NCI-H345 (cell line): ENCODE measurements at places on chromosomes 16 and 17.

- no peak for DNase-seq
Observed at GRCh38 chr16:9950658-9951057, 231.6 kb downstream of the GRIN2A start.

DNA sequence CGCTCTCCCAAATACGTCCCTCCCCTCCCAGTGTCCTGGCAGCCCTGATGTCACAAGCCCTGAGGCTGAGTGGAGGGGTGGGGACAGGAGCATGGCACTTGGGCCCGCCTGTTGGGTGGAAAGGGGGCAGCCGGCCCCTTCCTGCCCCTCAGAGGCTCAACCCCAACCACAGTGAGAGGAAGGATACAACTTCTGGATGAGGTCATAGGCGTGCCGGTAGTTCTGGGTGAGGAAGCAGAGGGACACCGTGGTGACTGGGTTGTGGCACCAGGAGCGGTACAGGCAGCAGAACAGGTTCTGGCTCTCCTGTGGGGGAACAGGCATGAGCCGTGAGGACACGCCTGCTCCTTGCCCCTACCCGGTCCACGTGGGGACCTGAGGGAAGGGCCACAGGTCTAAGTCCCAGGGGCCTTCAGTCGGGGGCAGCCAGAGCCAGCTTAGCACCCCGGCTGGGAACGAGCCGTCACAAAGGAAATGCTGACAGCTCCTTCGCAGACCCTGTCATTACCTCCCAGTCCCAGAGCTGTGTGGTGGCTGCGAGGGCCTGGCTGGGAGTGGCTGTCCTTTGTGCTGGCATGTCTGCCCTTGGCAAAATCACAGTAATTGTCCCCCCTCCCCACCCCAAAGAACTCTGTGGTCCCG, 11.2 kb upstream of the MTSS2 start:
- DNase-seq, result no peak

DNA sequence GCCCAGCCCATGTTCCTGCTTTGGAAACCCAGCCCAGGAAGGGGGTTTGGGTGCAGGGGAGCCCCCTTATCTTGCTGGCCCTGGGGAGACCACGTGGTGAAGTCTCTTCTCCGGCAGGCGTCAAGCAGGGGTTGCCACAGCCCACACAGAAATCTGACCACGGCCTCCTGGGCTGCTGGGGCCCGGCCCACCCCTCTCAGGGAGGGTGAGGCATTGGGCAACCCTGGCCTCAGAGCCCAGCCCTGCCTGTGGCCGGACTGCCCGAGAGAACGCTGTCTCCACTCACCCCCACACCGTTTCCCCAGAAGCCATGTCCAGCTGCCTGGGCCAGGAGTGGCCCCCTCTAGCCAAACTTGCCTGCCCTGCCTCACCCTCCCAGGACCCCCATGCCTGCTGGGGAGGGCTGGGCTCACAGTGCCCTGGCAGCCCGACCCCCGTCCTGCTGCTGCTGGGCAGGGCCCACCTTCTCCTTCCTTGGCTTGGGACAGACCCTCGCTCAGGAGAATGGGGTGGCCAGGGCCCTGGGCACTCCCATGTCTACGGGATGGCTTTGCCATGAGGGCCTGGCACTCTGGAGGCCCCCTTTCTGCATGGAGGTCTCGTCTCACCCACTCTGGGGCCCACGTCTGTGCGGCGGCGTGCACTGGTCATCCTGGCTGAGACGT, 6.7 kb downstream of the RPUSD1 start:
- DNase-seq, result no peak

DNA sequence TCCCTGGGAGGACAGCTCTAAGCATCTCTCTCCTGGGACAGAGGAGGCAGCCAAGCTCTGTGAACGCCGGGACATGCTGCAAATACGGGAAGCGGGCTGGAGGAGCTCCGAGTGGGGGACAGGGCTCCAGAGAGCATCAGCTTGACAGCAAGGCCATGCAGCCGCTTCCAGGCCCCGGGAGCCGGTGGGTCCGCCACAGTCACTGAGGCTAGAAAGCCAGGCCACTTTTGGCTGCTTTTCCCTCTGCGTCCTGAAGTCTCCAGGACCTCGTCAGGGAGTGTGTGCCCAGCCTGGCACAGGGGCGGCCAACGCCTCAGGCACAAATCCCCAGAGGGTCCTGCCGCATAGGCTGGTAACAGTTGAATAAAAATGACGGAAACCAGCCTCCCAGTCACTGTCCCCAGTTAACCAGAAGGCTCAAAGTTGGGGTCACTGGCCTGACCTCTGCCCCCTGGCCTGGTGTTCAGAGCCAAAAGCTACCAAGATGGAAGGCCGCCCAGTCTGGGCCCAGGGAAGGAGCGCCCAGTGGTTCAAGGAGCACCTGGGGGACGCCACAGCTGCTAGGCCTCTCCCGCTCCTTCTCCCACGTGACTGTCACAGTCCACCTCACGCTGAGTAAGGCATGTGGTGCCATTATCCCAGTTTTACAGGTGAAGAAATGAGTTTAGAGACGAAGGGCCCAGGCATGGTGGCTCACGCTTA, 3.2 kb upstream of the TRIM65 start:
- no peak for DNase-seq

- DNase-seq, result no peak
Observed at GRCh38 chr17:53949473-53950090, 126.9 kb downstream of the KIF2B start.

DNA sequence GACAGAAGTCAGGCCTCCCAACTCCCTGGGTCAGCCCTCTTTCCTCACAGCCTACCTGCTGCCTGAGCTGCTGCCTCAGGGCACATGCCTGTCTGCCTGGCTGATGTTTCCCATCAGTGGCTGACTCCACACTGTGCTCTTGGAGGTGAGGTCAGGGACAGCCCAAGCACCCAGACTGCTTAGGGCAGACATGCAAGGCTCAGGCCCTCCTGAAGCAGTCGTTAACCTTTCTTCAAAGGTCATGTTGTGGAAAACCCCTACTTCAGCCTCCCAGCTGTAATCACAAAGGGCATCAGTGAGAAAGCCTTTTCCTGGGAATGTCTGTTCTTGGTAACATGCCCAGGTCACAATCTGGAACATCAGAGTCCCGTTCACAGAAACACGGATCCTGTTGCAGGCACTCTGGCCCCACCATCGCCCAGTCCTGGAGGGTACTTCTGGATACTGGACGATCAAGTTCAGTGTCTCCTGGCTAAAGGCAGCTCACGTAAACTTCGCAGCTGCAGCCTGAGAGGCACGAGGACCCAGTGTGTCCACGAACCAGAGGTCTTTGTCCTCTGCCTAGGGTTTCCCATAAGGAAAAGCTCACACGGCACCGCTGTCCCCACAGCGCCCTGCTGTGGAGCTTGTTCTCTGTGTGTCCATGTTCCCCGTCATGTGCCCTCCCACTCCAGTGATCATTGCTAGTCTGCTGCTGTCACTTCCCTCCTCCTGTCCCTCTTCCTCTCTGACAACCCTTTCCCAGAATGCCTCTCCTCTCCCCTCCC, 54.9 kb downstream of the GNAO1 start:
- DNase-seq, result no peak

GRCh38 chr17:81049372-81049911, 14.5 kb downstream of the BAIAP2 start:
- DNase-seq, result no peak

DNA sequence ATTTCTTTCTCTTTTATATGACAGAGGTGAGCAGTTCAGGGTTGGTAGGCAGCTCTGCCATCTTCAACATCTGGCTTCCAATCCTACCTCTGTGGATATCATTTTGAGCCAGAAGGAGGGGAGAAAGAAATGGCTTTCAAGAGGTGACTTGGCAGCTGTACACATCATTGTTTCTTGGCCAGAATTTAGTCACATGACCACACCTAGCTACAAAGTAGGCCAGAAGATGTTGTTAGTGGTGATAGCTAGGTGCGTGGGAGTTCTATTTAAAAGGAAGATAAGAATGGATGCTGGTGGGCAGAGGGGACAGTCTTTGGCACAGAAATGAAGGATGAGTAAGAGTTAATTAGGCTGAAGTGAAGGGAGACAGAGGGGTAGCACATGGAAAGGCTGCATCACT, 29.2 kb upstream of the MPHOSPH6 start:
- DNase-seq, result no peak

- no peak for DNase-seq
Observed at GRCh38 chr16:58692450-58692849, 7.9 kb upstream of the SLC38A7 start.

GRCh38 chr17:7748076-7748775, 30.7 kb downstream of the DNAH2 start:
- DNase-seq, result no peak

- DNase-seq, result peak; percentile 38
Observed at GRCh38 chr17:82668631-82669099, 20.4 kb upstream of the WDR45B start.

DNA sequence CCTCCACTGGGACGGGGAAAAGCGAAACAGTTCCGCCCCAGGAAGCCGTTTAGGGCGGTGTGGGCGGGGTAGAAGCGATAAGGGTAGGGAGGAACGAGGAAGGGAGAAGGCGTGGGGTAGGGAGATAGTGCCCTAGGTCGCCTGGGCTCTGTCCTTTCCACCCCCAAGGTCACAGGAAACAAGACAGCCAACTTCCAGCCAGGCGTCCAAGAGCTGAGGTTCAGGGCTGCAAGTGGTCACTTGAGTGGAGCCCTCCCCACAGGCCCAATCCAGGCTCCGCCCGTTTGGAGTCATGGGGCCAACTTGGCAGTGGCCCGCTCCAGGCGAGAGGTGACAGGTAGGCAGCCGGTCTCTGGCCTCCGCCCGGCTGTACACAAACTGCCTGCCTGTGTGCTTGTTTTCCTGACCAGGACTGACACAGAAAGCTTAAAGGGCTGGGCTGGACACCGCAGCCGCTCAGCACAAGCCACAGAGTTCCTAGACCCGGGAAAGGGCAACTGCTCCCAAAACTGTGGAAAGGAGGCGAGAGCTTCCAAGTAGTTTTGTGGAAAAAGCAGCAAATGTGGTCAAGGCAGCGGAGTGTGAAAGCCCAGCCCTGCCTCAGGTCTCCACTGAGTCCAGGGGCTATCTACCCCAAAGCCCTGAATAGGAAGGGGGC, at the start of gene RILP:
Gene RILP, minus strand, starts transcription at position 23 of the 658 bp plus-strand sequence. CDS start 62 bp downstream, outside the sequence.
- DNase-seq, result peak; percentile 23
